ENCODE measurements at places on chromosomes 1 and 21.

GRCh38 chr1:10051656-10052055 is 18.9 kb downstream of the UBE4B start:
- DNase-seq = no peak

- no peak for DNase-seq
These were observed 685 bp downstream of the CRTC2 start for GRCh38 chr1:153957744-153958110.

DNA sequence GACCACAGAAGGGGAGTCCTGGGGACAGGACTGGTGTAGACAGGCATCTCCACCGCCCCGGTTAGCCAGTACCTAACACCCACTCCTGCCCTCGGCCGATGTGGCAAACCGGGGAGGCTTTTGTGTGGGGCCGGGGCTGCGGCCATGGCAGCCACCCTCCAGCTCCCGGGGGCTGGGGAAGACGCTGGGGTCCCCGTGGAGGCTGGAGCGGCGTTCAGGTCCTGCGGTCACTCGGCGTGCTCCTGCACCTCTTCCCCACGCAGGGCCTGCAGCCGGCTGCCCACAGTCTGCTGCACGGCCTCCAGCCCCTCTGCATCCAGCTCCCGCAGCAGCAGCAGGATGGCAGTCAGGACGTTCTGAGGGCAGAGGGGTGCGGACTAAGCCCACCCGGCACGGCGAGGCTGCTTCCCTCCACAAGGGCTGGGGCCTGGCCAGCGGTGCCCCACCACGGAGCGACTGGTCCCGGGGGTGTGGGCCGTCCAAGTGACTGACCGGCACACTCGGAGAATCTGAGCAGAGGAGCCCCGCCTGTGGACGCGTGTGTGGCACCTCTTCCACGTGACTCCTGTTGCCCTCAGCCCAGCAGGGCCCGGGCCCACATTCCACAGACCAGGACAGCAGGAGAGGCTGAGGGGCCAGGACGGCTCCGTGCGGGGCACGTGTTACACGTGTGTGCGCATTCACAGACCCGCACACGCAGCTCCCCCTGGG is 9.1 kb downstream of the CFAP410 start:
- no peak for DNase-seq

DNA sequence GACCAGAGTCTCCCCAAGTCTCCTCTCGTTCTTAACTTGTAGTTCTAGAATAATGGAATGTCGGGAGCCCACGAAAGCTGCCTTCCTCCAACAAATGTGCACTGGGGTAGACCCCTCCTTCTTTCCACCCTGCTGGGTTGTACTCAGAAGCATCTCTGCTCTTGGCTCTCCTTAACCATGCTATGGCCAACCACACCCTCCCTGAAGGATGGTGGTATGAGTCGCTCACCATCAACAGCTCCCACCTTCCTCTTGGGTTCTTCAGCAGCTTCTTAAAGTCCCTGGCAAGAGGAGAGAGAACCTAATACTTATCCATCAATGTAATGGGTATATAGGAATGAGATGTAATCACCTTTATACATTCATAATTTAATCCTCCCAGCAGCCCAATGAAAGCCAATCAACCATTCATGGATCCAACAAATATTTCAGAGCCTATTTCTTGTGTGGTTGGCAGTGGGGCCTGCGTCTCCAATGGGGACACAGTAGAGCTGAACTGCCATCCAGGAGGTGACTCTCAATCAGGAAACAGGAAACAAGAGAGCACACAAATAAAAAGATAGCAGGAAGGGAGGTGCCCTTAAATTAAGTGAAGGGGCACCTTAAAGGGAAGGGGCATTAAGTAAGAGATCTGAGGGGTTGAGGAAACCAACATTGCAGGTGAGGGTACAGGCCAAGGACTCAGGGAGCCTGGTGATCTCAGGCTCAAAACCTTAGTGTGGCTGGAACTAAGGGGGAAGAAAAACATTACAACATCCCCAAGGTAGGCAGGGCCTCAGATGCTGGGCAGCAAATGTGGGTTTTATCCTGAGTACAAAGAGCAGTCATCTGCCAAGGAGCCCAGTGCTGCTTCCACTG is 64.4 kb upstream of the ETS2 start:
- DNase-seq = no peak

DNA sequence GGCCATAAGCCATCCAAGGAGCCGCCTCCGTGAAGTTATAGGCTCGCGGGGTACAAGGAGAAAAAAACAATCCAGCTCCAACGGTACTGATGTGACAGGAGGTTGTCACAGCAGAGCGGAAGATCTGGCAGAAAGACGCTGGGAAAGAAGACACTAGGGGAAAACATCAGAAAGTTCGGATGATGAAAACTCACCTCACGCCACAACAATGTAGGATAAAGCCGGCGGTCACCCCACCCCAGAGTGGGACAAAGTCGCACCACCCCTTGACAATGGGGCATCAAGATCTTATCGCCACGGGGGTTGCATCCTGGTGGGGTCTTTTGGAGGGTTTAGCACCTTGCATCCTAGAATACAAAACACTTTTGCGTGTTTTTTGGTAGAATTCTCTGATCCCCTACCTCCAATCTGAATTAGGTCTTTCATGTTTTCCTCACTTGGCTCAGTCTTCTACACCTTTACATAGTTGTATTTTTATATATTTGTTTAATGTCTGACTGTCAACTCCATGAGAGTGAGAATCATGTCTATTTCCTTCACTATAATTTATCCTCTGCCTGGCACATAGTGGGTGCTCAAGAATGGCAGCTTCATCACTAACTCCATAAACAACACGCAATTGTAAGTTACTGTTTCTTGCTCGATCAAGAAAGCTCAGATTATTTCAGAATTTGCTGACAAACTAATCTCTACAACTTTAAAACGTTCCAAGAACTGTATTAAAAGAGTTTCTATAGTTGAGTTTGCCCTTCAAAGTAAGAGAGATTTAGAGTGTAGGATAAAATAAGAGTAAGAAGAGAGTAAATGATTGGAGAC is 611 bp upstream of the ZSWIM5 start:
- DNase-seq = no peak

- no peak for DNase-seq
These were observed 126.2 kb downstream of the PRRX1 start for GRCh38 chr1:170790175-170790574.

DNA sequence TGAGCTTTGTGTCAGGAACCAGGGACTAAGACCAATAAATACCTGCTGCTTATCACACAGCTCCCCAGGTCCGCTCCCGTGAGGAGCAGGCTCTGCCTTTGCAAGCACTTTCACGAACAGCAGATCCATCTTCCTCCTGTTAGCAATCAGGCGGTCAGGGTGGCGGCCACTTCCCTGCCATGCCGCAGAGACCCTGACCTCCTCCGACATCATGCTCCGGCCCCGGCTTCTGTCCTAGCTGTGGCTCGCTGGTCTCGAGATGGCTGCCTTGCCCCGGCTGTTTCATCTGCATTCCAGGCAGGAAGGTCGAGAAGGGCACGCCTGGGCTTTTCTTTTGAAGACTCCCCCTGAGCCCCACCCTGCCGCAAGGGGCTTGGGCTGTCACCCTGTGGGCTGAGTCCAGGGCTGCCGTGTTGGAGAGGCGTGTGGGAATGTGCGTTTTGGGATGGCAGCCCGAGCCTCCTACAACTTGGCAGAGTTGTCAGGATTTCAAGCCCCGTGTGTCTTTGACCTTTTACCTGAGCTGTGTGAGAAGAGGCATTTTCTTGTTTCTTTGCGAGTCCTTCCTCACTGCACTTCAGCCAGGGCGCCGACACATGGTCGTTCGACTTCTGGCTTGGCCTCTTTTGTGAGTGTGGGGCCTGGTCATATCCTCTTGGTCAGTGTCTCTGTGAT is 59.5 kb downstream of the AGPAT3 start:
- no peak for DNase-seq

- DNase-seq = no peak
These were observed 9.5 kb downstream of the F3 start for GRCh38 chr1:94532077-94532476.

DNA sequence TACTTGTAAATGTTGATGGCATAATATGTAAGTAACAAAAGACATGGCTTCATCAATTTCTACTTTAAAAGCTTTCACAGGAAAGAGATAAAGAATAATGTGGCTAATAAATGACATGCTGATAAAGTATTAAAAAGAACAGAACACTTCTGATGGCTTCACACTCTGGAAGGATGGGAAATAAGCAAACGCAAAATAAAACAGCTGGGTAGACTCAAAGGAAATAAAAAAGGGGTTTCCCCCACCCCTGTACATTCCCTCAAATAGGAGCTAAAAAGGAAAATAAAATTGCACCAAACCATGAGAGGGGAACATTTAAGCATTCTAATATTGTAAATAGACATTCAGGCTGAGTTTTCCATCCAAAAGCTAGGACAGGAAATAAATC is 27.0 kb upstream of the DYRK1A start:
- DNase-seq = no peak

GRCh38 chr1:81799939-81800694 is 617 bp upstream of the ADGRL2 start:
- DNase-seq = peak; percentile 47

DNA sequence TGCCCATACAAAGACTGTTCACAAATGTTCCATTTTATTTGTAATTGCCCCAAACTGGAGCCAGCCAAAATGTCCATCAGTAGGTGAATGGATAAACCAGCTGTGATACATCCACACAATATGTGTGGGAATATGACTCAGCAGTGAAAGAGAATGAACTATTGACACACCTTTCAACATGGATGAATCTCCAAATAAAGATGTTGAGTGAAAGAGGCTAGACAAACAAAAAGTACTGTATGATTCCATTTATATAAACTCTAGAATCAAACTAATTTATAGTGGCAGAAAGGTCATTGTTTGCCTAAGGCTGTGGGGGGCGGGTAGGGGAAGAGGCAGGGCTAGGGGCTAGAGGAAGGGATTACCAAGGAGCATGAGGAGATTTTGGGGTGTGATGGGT is 4.5 kb downstream of the DHCR24 start:
- DNase-seq = no peak

DNA sequence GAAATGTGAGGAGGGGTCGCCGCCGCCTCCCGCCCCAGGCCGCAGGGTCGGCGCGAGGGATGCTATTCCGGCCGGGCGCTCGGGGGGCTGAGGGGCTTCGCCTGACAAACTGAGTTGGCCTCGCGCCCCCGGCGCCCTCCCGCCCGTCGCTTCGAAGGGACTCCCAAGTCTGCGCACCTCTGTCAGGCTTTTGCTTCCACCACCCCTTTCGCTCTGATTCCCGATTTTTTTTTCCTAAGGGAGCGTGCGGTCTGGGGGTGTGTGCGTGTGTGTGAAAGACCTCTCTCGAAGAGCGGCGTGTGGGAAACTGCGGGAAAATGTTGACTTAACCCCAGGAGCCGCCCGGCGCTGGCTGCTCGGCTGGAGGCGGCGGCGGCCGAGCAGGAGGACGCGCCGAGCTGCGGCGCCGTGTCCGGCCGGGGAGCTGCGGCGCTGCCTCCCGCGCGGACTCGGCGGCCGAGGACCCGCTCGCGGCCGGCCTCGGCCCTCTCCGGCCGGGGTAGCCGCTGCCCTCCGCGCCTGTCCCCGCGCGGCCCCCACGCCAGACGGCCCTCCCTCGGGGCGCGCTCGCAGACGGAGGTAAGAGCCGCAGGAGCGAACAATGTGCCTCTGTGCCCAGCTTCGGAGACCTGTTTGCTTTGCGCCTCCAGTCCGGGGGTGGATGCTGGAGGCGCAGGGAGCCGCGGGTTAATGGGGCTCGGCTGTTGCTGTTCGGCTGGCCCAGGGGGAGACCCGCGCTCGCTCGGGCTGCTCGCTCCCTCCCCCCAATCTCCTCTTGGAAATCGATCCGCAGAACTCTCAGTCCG is 1.1 kb downstream of the ADGRL2 start:
- DNase-seq = peak; percentile 26

DNA sequence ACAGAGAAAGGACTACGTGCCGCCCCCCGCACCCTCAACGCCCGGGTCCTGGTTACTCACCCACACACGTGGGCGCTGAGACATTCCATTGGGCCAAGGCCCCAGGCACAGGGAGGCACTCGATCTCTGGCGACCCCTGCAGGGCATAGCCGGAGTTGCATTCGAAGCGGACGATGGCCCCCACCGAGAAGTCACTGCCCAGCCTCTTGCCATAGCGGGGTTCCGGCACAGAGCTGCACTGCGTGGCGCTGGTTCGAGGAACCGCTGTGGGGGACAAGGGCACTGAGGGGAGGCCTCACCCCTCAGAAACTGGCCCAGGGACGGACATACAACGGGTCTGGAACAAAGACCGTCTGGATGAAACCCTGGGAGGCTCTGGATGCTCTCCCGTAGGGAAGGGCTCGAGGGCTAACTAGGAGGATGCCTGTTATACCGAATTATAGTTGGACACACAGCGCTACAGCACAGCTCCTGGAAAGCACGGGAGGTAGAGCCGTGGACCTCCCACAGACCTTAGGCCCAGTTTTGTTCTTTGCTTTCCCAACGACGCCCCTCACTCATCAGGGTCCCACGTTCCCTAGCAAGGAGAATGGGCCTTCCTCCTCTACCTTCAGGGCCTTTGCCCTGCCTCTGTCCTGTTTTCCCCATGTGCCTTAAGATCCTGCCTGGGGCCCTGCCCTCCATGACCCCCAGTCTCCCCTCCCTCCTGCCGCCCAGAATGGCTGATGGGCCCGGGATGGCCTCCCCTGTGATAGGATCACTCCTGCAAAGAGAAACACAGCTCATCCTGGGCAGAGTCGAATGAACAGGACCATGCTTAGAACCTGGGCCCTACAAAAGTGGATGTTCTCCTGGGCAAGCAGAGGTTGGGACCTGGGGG is 152.8 kb downstream of the ZSCAN20 start:
- DNase-seq = no peak

- no peak for DNase-seq
These were observed 71.4 kb downstream of the AGPAT3 start for GRCh38 chr21:43936247-43936967.

GRCh38 chr1:112935461-112936111 is 20.4 kb downstream of the SLC16A1 start:
- no peak for DNase-seq

GRCh38 chr1:82646888-82647287 is 846.2 kb downstream of the ADGRL2 start:
- no peak for DNase-seq

GRCh38 chr1:110053552-110054428 is 16.7 kb downstream of the ALX3 start:
- no peak for DNase-seq
